ENCODE measurements at places on chromosomes 5 and 9.
A peak's percentile ranks its signal among the peaks of the same experiment; 100 is the strongest.

- no peak for DNase-seq
Observed at GRCh38 chr5:135829179-135829578, 5.3 kb upstream of the SLC25A48 start.

GRCh38 chr9:88759364-88759763 lies 224.4 kb downstream of the NXNL2 start:
- no peak for DNase-seq

DNA sequence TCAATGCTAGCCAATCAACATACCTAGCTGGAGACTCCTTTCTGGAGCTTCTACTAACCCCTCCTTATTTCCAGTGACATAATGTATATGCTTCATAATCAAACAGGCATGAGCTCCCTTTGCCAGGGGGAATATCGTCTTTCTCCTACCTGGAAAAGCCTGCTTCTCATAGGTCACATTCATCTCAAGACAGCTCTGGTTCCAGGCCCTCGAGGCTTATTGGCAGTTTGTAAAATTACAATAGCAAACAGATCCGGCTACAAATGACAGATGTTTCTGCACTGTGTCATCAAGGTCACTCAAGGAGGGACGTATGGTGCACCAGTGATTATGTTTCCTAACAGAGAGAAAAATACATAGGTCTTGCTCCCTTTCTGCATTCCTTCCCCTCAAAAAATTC lies 140.0 kb downstream of the SAXO1 start:
- no peak for DNase-seq

DNA sequence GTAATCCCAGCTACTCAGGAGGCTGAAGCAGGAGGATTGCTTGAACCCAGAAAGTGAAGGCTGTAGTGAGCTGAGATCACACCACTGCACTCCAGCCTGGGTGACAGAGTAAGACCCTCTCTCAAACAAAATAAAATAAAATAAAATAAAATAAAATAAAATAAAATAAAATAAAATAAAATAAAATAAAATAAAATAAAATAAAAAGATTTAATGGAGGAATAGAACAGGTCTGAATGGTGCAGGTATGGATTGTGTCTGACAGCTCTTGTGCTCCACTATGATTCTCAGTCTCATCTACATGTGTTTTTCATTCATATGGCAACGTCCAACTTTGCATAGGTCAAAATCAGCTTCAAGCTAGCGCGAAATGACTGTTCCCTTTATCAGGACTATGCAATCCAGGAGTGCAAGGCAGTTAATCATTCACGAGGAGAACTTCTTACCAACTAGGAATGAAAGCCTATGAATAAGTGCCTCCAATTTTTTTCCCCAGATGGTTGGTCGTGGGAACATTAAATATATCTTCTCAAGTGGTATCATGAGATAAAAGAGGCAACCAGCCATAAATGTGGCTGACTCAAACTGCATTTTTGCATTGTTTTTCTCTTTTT lies 1392.3 kb upstream of the CDH9 start:
- DNase-seq = no peak

DNA sequence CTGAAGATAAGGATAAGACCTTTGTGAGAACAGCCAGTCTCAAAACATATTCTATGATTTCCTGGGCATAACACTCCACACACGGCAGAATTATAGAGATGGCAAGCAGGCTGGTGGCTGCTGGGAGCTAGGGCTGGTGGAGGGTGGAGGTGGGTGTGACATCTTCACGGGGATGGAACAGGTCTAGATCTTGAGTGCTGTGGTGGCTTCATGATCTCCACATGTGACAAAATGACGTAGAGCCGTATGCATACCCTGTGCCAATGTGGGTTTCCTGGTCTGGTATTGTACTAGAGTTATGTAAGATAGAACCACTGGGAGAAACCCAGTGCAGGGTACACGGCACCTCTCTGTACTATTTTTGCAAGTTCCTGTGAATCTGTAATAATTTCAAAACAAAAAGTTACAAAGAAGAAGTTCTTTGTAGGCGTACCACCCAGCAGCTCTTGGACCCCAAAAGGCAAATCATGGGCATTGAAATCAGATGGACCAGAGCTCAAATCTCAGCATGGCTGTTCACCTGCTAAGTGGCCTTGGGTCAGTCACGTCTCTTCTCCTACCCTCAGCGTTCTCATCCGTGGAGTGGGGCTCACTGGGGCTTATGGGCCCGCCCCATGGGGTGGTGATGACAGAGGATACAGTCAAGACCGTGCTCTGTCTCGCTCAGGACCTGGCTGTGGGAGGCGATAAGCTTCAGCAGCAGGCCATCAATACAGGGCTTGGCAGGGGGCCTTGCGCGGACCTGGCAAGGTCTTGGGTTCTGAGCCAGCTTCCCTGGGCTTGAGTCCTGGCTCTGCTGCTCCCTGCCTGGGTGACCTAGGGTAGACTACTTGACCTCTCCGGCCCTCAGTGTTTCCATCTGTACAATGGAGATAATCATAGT lies 74.7 kb upstream of the UNC5A start:
- DNase-seq = no peak

- DNase-seq = no peak
Observed at GRCh38 chr9:134545543-134546245, 95.9 kb upstream of the COL5A1 start.

GRCh38 chr5:117456866-117457470 lies 882.3 kb upstream of the SEMA6A start:
- no peak for DNase-seq

DNA sequence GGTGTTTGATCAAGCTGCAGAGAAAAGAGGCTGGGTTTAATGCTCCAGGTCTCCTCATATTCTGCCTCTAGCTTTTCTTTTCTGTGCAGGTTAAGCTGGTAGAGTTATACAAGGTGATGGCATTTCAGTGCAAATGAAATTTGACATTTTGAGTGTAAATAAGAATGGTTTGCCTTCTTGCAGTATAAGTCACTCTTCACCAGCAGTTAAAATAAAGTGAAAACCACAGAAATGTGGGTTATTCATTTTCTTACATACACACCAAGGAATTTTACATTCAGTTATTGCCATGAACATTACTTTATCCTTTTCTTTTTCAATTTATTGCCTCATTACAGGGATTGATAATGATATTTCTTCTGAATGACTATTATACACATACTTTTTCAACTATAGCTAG lies 337.5 kb upstream of the PCSK5 start:
- no peak for DNase-seq

- no peak for DNase-seq
Observed at GRCh38 chr9:116954731-116955130, 267.6 kb downstream of the TRIM32 start.

GRCh38 chr5:16883176-16883575 lies 52.9 kb downstream of the MYO10 start:
- no peak for DNase-seq

DNA sequence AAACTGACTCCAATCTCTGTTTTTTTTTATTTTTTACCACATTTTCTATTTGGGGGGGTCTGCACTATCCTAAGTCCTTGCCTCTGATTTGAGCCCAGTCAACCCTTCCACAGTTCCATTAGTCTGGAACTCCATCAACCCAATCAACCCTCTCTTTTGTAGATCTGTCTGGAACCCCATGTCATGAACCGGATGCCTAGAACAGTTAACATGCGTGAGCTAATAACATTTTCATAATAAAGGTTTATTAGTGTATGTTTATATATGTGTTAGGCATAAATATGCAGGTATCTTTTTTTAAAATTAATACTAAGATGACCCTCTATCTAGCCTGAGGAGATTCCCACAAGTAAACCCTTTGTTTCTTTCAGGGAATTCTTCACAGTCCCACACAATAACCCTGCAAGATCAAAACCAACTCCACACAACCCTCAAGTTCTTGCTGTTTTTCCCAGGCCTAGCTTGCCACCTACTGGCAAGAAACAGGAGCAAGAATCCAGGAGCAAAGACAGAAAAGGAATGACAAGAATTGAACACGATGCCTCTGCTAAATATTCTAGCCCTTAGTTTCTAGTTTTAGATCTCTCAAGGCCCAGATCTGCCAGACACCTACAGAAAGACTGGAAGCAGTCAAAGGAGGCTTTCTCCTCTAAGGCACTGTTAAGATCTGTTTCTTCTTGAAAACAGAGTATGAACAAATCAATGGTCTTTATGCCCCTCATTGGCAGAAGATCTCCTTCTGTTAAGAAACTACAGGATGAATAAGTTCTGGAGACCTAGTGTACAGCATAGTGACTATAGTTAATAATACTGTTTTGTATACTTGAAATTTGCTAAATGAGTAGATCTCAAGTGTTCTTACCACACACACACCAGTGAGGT lies 100.4 kb downstream of the TRIM36 start:
- DNase-seq = no peak

DNA sequence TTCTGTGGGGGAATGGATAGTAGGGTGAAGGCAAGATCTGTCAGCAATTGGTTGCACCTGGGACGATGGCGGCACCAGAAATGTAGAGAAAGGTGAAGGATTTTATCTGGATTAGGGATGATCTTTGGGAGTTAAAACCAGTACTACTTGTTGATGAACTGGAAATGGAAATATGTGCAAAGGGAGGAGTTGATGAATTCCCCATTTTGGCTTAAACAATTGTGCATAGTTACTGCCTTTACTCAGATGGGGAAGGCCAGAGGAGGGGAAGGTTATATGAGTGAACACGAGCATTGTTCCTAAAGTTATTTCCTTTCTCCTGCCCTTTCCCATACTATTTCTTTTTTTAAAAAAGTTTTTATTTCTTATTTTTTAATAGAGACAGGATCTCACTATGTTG lies 19.1 kb downstream of the NNT start:
- DNase-seq = no peak

DNA sequence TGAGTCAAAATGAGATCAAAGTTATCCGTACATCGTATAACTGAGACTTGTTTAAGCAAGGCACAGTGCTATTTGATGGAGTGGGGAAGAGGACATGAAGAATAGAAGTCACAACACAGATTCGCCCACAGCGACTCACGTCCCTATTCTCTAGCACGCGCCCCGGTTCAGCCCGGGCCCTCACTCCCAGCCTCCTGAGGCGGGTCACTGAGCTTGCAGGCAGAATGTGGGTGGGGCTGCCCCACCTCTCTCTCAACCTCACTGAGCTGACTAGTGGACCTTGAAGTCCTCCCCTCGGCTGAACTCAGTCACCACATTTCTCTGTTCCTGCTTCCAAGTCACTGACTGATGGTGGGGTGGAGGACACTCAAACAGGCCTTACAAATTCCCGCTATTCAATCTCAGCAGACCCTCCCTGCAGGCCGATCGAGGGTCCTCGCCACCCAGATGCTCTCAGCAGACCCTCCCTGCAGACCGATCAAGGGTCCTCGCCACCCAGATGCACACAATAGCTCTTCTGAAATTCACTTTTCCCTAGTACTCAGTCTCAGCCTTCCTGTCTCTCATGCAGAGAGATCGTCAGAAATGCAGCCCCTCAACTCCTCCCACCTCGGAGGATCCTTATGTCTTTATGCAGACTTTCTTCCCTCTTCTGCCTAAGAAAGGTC lies 12.9 kb downstream of the GLDC start:
- DNase-seq = no peak

- peak; percentile 55 for DNase-seq
Observed at GRCh38 chr9:100601216-100601615, 23.3 kb downstream of the CAVIN4 start.

GRCh38 chr5:124844371-124844920 lies 98.0 kb upstream of the ZNF608 start:
- no peak for DNase-seq

- DNase-seq = peak; percentile 19
Observed at GRCh38 chr5:5271786-5272321, 131.7 kb downstream of the ADAMTS16 start.

- peak; percentile 52 for DNase-seq
Observed at GRCh38 chr9:128102861-128103588, 24.5 kb downstream of the PTGES2 start.

- DNase-seq = no peak
Observed at GRCh38 chr9:105515811-105516413, 42.0 kb upstream of the FKTN start.

- DNase-seq = no peak
Observed at GRCh38 chr5:1792842-1793266, 6.8 kb downstream of the MRPL36 start.

- DNase-seq = no peak
Observed at GRCh38 chr9:28407351-28407750, 834.1 kb upstream of the C9orf72 start.

GRCh38 chr5:2288968-2289367 lies 406.2 kb upstream of the IRX4 start:
- no peak for DNase-seq

- DNase-seq = no peak
Observed at GRCh38 chr5:37836592-37837413, 3.0 kb downstream of the GDNF start.

DNA sequence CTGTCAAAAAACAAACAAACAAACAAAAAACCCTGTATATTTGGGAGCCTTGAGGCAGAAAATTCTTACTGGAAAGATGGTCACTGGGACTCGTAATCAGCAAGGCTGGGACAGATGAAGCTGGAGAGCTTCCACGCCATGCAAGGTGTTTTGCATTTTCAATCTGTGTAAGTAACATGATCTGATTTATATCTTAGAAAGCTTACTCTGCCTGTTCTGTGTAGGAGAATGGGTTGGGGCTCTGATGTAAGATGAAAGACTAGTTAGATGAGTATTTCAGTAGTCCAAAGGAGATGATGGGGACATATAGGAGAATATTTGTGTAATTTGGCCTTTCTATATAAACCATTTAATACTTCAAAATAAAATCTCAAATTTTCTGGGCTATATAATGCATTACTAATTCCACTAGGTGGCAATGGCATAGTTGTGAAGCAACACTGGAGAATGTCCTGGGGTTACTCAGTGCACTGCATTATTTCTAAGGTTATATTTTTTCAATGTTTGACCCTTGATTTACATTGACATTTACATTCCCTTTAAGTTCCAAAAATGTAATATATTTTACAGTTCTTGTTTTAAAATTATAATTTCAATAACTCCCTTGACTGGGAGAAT lies 21.9 kb upstream of the FSD1L start:
- no peak for DNase-seq

GRCh38 chr9:121340676-121341392 lies 29.2 kb downstream of the STOM start:
- DNase-seq = no peak

- peak; percentile 10 for DNase-seq
Observed at GRCh38 chr5:36270175-36270574, 28.4 kb upstream of the NADK2 start.

DNA sequence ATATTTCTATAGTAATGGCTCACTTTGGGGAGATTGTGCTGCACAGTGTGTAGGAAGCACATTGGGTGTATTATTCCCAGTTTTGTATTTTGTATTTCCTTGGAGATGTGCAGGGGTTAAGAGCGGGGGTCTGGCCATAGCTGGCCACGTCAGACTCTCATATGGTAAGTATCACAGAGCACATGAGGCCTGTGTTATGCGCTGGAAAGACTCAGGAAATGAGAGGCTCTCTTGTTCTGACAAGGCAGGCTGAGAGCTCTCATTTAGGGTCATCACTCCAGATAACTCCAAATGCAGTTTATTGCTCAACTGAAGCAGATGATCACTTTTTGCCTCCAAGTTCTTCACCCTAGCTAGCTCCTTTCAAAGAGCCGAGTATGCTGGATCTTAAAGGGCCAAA lies 205.7 kb downstream of the NTRK2 start:
- no peak for DNase-seq

GRCh38 chr9:107760469-107761242 lies 271.1 kb upstream of the KLF4 start:
- no peak for DNase-seq

Data from NCI-H1092 (cell line).